ENCODE measurements at places on chromosomes 16 and 17.

- no peak for DNase-seq
Measured at GRCh38 chr17:10638151-10638550, 19.0 kb downstream of the MYH3 start.

GRCh38 chr16:85819245-85819644, 19.8 kb downstream of the COX4I1 start:
- peak; percentile 76 for DNase-seq

DNA sequence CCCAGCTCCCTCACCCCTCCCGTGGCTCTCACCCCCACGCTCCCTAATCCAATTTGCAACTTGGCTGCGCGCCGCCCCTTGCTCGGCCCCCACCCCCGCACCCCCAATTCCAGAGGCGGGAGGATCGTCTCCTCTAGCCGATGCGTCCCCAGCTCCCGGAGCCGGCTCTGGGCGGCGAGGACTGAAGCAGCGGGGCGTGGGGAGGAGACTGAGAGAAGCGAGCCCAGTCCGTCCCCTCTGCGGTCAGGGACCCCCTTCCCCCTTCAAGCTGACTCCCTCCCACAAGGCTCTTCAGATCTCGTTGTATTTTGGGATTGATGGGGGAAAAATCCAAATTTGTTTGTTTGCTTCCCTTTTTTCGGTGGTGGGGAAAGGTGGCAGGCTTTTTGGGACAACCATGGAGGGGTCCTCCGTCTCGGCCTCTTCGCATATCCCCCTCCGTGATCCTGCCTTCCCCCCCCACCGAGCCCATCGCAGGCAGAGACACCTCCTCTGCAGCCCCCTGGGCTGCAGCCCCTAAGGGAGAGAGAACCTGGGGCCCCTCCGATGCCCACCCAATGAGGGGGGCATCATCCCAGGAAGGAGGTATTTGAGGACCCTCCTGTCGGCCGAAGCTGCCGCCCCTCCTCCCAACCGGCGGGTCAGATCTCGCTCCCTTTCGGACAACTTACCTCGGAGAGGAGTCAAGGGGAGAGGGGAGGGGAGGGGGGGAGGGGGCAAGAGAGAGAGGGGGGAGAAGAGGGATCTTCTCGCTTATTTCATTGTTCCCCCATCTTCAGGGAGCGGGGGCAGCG, 466 bp downstream of the NEUROD2 start:
- no peak for DNase-seq

GRCh38 chr17:82334622-82335394, 1.2 kb upstream of the SECTM1 start:
- DNase-seq, result no peak

DNA sequence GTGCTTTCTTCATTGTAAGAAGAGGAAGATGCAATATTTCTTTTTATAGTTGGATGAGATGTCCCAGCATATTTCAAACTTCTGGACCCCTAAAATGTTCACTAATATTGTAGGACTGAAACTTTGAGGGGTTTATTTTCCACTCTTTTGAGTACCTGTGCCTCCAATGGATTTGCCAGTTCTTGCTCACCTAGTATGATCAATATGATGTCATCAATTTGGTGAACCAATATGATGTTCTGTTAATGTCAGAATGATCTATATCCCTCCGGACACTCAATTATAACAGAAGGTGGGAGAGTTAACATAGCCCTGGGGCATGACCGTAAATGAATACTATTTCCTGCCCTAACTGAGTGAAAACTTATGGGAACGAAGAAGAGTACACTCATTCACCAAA, 178.3 kb downstream of the CBLN1 start:
- no peak for DNase-seq
